Hepatic stellate cell (primary cell): ENCODE measurements at places on chromosomes 13 and 19.

GRCh38 chr19:39401070-39401548, 5.5 kb upstream of the ZFP36 start:
- no peak for DNase-seq

GRCh38 chr19:36030264-36031148, 2.2 kb downstream of the CLIP3 start:
- peak; percentile 42 for DNase-seq

DNA sequence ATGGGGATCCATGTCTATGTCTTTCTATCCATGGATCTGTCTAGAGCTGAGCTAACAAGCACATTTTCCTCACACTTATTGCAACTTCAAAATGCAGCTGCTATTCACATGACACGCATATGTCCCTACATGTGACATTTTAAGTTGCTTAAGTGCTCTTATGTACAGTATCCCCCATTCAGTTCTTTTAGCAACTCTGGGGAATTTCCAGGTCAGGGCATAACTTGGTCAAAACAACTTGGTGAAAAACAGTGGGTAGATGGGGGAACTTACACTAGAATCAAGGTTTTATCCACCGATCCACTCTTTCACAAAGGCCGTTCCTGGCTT, 73.0 kb downstream of the COL4A1 start:
- no peak for DNase-seq

DNA sequence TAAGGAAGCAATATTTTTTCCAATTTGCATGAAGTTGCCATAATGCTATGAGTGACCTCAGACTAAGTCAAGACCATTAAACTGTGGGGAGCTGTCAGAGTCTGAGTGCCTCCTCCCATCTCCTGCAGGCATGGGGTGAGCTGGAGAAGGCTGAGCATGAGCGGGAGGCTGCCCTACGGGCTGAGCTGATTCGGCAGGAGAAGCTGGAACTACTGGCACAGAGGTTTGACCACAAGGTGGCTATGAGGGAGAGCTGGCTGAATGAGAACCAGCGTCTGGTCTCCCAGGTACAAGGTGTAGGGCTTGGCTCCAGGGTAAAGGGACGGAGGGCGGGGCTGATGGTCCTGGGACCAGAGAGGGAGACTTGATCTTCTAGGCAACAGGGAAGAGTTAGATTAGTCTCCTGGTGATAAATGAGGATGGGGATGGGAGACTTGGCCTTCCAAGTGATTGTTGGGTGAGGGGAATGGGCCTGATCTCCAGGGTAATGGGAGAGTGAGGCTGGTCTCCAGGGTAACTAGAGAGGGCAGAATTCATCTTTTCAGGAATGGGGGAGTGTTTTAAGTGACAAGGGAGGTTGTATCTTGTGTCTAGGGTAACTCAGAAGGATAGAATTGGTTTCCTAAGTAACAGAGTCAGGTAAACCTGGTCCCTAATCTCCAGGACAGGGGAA, 36.0 kb downstream of the SPTBN4 start:
- no peak for DNase-seq

DNA sequence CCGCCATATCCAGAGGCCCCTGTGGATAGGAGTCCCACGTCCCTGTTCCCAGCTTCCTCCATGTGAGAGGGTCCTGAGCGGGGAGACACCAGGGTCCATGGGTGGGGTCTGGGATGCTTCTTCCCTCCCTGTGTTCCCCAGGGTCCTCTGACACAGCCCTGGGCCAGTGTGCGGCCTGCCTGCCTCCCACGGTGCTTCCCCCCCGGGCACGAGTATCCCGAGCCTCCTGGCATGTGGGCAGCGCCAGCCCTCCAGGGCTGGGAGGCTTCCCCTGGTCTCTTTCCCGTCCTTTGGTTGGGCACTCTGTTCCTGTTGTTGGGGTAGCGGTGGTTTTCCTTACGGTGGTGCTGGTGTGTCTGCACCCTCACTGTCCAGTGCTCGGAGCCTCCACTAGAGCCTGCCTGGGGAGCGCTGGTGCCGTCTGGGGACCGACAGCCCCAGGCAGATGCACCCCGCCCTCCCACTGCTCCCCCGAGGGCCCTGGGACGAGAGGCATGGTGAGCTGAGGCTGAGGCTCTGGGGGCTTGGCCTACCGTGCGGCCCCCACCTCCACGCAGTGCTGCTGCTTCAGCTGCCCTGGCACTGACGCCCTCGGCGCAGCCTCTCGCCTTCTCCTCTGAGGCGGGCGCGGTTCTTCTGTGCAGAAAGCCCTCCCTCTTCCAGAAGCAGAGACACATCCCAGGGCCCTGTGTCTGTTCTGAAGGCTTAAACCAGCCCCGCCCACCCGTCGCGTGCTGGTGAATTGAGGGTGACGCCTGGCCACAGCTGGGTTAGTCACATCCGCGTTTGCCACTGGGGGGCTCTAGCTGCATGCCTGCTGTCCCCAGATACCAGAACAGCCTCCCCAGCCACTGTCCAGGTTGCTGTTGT, 27.9 kb downstream of the PLEKHJ1 start:
- peak; percentile 99 for DNase-seq

DNA sequence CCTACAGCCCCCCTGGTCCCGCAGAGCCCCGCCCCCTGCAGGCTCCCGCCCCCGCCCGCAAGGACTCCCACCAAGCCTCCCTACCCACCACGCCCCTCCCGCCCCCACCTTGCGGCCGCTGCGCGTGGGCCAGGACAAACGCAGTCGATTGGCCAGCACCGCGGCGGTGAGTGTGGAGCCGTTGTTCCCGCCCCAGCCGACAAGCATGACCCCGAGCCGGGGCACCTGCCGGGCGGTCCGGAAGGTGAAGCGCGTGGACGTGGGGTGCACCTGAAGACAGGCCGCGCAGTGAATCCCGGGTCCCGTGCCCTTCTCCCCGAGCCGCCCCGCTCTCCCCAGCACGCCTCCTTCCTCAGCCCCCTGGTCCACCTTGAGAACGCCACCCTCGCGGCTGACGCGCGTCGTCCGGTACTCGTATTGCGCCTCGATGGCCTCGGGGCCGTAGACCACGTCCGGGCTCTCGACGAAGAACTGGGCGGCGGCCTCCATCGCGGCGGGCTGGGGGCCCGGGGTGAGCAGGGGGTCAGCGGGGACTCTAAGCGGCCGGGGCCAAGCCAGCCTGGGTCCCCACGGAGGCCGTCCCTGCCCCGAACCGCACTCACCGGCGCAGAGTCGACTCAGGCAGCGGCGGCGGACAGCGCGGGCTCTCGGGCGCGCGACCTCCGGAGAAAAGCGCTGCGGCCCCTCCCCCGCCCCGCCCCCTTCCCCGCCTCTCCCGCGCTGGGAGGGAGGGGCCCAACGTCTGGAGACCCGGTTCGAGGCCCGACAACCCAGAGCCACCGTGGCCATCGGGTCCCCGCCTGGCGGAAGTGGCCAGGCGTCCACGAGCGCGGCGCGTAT, at the start of gene ISYNA1:
ISYNA1 (minus strand) TSS at position 643 of the 840 bp plus-strand sequence; CDS start at position 489, 154 bp downstream.
- peak; percentile 73 for DNase-seq
